ENCODE measurements at places on chromosomes 7 and 10.
A peak's percentile ranks its signal among the peaks of the same experiment; 100 is the strongest.

DNA sequence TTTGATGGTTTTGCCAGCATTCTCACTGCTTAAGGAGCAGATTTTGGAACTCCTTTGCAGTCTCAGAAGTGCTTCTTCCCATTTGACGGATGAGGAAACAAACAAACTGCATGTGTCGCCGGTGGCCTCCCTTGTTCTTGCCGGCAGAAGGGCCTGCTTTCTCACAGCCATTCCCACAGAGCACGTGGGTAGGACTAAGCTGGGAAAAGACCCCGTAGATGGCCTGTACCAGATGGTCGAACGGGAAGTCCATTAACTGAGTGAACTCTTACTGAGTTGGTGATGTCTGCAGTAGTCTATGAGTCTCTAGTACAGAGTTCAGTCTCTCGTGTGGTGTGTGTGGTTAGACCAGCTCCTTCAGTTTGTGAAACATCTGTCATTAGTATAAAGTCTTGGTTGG is 131.9 kb downstream of the TRRAP start:
- DNase-seq: no peak

DNA sequence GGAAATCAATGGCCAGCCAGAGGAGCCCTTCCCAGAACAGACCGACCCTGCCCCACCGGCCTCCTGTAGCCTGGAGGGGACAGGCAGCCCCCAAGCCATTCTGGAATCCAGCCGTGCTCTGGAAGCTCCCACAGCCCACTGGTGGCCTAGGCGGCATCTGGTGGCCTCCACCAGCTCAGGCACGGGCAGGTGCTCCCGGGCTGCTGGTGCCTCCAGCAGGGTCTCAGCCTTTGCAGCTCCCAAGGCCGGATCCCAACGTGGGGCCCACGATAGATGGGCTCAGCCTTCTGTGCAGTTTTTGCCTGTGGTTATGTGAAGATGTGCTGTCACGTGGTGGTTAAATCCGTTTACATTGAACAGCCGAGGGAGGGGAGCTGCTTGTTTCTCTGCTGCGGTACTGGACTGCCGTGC is 44.4 kb downstream of the JAKMIP3 start:
- DNase-seq: no peak

- no peak for DNase-seq
Observed at GRCh38 chr7:99762680-99763327, 21.2 kb downstream of the CYP3A4 start.

GRCh38 chr7:155793720-155794119 is 18.5 kb downstream of the SHH start:
- no peak for DNase-seq

DNA sequence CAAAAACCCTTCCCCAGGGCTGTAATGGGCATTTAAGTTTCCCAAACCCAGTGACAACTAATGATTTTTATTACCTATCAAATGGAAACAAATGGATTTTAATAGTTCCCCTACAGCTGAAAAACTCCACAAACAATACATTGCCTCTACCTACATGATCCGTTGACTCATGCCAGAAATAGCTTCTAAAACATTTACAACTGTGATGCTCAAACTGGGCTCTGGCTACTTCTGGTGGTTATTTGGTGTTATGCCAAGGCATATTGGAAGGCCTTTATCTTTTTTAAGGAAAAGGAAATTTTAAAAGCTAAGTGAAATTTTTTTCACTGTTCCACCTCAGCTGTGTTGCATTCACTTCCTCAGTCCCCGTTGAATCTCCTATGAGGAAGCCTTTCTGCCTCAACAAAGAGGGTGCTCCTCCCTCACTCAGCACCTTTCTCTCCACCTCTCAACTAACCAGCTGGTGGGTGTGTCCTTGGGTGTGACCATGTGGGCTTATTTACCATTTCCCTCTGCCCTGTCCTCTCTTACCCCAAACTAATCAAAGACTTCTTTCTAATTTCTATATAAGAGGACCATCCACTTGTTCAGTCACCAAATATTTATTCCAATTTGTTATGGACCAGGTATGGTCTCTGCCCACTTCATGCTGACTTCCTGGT is 82.9 kb downstream of the PRTFDC1 start:
- no peak for DNase-seq

- DNase-seq: no peak
Observed at GRCh38 chr7:141945356-141945755, 1.4 kb downstream of the CLEC5A start.

GRCh38 chr7:106679153-106679931 is 18.4 kb upstream of the CCDC71L start:
- DNase-seq: no peak

GRCh38 chr10:118243907-118244306 is 98.2 kb downstream of the FAM204A start:
- no peak for DNase-seq

GRCh38 chr10:34528320-34528719 is 286.8 kb downstream of the PARD3 start:
- no peak for DNase-seq

GRCh38 chr7:47347816-47348385 is 234.0 kb downstream of the TNS3 start:
- no peak for DNase-seq

DNA sequence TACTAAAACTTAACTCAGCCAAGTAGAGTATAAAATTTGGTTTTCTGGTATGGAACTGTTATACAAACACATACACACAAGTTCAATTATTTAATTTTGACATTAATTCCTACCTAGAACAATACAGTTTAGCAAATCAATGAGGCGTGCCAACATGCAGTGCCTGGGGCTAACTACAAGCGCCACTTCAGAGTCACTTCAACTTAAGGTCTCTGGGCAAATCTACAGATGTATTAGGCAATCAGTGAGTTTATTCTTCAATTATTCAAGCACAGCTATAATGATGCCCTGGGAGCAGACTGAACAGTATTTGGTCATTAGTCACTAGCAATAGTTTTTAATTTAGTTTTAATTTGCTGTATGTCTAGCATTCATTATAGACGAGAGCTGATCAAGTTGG is 51.6 kb downstream of the HIBADH start:
- DNase-seq: no peak

- no peak for DNase-seq
Observed at GRCh38 chr10:33145451-33146188, 187.6 kb upstream of the ITGB1 start.

DNA sequence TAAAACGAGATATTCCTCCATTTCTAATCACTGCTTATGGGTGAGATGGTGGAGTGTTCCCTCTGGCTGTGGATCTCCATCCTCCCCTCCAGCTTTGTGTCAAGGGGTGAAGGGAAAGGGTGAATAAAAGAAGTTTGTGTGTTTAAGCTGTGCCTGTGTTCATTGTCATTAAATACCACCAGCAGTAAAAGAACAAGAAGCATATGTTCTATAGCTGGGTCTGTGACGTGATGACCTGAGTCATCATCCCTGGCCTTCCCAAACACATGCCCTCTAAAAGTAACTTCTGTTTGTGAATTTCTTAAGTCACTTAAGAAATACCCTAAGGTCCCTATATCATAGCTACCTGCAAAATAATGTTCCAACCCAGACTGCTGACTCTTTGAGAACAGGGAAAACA is 104.9 kb downstream of the PPP1R17 start:
- no peak for DNase-seq

- no peak for DNase-seq
Observed at GRCh38 chr10:123999956-124000615, 93.3 kb downstream of the CHST15 start.

- no peak for DNase-seq
Observed at GRCh38 chr7:11527707-11528106, 304.3 kb downstream of the THSD7A start.

- no peak for DNase-seq
Observed at GRCh38 chr10:95767884-95768556, 12.1 kb downstream of the ENTPD1 start.

- DNase-seq: no peak
Observed at GRCh38 chr10:111267673-111268072, 190.8 kb downstream of the ADRA2A start.

DNA sequence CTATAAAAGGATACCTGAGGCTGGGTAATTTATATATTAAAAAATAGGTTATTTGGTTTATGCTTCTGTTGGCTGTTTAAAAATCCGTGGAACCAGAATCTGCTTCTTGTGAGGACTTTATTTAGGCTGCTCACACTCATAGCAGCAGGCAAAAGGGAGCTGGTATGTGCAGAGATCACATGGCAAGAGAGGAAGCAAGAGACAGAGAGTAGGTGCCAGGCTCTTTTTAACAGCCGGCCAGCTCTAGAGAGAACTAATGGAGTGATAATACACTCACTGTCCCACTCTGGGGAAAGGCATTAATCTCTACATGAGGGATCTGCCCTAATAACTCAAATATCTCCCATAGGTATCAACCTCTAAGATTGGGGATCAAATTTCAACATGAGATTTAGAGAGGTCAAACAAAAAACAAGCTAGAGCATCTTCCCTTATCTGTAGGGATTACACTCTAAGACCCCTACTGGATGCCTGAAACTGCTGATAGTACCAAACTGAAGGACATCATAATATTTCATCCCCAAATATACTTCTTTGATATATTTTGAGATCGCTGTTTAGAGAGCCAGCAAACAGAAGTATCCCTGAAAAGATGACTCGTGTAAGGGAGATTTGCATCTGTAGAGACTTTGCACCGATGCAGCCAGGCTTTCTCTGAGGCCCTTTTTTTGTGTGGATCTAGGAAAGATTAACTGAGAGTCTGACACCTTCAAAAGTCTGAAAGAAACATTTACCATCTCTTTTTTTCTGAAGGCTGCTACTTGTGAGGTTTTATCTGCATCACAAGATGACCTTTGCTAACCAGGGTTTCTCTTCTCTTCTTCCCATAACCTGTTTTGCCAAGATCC is 717.0 kb upstream of the MBL2 start:
- DNase-seq: no peak

DNA sequence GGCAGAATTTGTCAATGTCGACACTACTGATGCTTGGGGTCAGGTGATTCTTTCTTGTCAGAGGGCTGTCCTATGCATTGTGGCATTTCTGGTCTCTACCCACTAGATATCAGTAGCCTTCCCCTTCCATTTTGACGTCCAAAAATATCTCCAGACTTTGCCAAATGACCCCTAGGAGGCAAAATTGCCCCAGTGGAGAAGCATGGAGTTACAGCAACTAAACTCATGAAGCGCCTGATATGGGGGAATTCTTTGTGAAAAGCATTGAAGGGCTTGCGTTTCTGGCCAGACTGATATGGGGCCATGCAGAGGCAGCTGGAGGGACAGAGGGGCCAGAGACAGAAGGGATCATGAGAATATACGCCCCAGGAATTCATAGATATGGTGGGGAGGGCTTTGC is 43.6 kb downstream of the ADRB1 start:
- DNase-seq: no peak

- no peak for DNase-seq
Observed at GRCh38 chr10:44935966-44936295, 23.7 kb upstream of the RASSF4 start.

GRCh38 chr7:81949306-81949705 is 179.5 kb upstream of the HGF start:
- no peak for DNase-seq

GRCh38 chr10:132555648-132556575 is 18.3 kb downstream of the INPP5A start:
- no peak for DNase-seq

- DNase-seq: no peak
Observed at GRCh38 chr7:12244129-12244528, 33.0 kb downstream of the TMEM106B start.

GRCh38 chr7:101099969-101100781 is 14.9 kb downstream of the TRIM56 start:
- peak; percentile 68 for DNase-seq

DNA sequence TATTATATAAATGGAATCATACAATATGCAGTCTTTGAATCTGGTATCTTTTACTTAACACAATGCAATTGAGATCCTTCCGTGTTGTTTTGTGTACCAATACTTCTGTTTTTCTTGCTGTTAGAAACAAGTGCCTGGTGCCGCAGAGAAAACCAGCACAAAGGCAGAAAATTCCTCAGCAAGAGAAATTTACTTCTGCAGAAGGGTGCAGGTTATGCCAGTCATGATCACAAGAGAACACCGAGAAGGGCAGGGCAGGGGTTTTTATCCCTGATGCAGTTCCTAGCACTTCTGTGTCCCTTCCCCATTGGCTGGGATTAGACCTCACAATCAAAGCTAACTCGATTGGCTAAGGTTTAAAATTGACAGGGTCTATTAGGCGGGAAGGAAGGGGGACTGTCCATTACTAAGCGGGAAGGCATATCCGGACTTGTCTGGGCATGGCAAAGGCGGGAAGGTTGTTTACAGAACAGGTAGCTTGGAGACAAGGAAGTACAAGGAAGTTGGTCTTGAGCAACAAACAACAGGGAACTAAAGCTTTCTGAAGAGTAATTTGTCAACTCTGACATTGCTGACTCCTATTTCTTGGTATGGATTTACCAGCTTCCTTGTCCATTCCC is 2.4 kb upstream of the ZNF33B start:
- no peak for DNase-seq

DNA sequence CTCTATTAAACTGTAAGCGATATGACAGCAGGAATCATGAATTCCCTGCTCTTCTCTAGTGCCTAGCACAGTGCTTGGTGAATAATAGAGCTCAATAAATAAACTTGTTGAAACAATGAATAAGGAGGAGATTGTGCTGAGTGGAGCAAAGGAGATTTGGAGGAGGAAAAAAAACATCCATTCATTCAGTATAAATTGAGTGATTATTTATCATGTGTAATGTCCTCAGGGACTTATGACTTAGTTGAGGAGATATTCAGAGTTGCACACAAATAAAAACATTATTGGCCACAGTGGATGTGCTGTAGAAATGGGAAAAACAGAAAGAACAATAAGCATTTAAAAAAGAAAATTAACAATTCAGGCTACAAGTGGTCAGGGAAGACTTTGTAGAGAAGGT is 125.7 kb downstream of the FOXP2 start:
- DNase-seq: no peak

DNA sequence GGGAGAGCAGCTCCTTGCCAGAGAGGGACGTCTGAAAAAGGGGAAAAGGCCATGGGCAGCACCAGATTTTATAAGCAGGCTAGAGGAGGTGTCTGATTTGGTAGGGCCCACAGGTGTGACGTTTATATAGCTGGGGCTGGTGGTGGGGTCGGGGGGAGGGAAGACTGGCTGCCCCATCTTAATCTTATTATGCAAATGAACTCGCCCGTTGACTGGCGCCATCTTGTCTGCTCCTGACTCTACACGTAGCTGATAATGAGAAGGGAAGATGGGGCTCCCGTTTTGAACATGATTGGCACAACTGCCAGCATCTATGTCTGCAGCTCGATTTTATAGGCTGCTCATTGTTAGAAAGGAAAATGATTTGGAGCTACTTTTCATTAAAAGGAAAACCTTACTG is 28.6 kb upstream of the CADPS2 start:
- no peak for DNase-seq

DNA sequence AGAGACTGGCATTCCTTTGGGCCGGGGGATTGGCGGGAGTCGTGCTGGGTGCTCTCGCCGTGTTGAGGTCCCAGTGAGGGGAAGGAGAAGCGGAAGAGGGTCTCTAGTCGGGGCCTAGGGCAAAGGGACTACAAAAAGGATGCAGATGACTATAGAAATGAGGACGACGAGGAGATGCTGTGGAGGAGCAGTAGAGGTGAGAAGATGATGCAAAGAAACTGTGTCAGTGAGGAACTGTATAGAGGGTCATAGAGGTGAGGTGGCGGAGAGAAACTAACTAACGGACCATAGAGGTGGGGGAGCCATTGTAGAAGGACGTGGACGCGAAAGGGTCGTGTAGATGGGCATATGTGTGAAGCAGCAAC is 324 bp downstream of the TWNK start:
- DNase-seq: no peak

- no peak for DNase-seq
Observed at GRCh38 chr10:130799532-130799931, 512.0 kb downstream of the TCERG1L start.
